ENCODE measurements at places on chromosomes 5 and 9.

GRCh38 chr5:52895075-52895474 lies 94.1 kb upstream of the ITGA2 start:
- DNase-seq = no peak

DNA sequence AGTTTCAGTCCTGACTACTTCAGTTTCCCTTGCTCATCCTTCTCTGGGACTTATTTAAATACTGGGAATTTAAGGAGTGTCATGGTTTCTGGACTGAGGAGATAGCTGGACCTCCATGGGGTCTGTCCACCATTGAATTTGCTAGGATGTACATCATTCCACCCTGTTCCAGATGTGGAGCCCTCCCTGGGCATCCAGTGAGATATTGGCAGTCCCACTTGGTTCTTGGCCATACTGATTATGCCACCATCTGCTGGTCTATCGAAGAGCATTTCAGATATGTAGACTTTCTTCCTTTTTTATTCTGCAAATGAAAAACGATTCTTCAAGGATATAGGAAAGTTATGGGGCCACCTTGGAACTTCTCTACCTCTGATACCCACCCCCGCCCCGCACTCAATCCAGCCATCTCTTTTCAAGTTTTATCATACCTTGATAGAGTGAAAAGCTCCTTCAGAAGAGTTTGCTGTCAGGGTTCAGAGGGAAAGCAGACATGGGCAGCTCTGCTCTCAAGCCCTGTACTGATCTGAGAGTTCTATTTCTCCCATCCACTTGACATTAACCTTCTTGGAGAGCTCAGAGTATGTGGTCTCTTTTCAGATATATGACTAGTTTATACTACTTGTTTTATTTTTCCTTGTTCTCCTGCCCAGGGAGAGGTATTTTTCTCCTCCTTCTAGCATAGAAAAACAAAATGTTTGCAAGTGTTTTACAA lies 490.7 kb upstream of the SGCD start:
- no peak for DNase-seq

DNA sequence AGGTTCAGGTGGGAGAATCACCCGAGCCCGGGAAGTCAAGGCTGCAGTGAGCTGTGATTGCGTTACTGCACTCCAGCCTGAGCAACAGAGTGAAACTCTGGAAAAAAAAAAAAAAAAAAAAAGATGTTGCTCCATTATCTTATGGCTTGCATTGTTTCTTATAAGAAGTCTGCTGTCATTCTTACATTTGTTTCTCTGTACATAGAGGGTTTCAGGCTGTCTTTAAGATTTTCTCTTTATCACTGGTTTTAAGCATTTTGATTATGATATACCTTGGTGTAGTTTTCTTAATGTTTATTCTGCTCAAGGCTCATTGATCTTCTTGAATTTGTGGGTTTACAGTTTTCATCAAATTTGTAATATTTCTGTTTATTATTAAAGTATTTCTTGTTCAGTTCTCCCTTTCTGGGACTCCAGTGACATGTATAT lies 35.2 kb downstream of the MVB12B start:
- no peak for DNase-seq

DNA sequence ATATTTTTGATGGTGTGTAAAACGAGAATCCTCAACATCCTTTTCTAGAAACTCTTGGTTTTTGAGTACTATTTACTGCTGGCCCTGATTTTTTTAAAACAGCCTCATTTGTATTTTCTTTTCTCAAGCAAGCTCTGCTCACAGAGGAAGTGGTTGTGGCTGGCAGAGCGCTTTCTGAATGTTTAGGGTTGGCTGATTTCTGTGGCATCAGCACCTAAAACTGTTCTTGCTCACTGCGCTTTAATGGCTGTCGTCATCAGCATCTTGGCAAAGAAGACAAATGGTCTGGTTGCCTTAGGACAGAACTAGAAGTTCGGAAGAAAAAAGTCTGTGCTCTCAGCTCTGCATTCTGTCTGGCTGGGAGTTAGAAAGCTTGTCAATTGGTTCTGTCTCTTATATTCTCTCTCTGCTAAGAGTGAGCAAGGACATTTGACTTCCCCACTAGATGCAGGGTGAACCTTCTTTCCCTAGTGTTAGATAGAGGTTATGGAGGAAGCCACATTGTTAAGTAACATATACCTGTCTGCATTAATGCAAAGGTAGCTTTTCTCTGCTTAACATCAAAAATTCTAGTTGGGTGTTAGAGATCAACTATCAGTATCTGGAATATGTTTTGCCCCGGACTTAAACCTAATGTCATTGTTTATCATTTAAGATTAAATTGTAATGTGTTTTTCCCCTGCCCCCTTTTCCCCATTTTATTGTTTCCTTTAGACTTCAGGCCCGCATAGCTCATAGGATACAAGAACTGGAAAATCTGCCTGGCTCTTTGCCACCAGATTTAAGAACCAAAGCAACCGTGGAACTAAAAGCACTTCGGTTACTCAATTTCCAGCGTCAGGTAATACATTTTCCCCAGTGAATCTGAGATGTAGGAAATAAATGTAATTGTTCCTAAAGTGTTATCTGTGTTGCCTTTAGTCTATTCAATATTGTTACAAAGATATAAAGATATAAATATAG lies 39.0 kb downstream of the SMARCA2 start:
- DNase-seq = no peak

DNA sequence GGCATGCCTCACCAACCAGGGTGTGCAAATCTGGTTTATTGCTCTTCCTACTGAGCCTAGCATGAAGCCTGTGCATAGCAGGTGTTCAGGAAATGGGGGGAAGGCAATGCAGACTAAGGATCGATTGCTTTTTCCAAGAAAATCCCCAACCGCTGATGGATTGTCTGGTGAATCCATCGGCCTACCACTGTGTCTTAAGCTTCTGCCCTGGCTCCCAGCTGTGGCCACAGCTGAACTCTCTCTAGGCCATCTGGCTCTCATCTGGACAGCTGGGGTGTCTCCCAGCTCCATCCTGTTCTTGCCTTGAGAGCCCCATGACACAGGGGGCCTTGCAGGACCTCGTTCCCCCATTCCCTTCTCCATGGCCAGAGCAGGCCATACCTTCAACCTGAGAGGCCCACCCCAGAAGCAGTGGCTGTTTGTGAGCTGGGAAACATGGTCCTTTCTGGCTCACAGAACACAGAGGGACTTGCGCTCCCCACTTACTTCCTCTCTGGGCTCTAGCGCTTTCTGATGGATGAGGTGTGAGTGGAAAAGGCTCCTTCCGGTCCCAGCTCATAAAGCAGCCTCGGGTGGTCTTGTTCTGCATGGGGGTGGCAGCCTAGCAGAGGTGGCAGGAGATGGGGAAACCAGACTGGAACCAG lies 41.8 kb downstream of the COL27A1 start:
- DNase-seq = no peak

- DNase-seq = no peak
Observed at GRCh38 chr9:99103054-99103895, 1.6 kb upstream of the TGFBR1 start.

DNA sequence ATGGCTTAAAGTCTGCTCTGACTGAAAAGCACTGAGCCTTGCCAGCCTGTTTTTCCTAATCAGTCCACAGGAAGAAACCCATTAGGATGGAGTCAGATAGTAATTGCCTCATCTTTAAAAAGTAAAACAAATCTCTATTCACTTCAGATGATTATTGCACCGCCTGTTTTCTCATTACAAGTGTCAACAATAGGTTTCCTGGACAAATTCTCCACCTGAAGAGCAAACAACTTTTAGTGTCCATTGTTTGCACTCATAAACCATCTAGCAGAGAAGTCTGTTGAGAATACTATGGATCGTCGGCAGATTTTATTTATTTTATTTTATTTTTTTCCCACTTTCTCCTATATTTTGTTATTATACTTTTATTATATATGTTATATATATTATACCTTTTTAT lies 20.3 kb downstream of the C5orf63 start:
- DNase-seq = no peak

- DNase-seq = no peak
Observed at GRCh38 chr9:23606107-23606506, 219.9 kb downstream of the ELAVL2 start.
